NCI-H524 (cell line): ENCODE measurements at places on chromosomes 16 and 17.
A peak's percentile ranks its signal among the peaks of the same experiment; 100 is the strongest.

GRCh38 chr17:14302431-14303099 is 1.7 kb downstream of the HS3ST3B1 start:
- DNase-seq = peak; percentile 51

DNA sequence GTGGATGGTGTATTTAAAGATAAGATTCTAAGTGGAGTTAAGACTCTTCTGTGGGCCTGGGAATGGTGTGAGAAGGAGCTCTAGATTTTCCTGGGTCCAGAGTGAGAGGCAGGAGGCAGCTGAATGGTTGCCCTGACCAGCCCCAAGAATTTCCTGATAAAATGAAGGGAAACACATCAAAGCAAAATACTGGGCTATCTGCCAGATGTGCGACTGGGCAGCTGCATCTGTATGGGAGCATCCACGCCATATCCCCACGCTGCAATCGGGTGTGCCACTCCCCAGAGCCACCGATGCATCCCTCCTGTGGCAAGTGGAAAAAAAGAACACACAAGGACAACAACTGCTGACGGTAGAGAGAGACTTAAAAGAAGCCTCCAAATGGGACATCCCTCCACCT is 84.3 kb upstream of the COX10 start:
- DNase-seq = no peak

DNA sequence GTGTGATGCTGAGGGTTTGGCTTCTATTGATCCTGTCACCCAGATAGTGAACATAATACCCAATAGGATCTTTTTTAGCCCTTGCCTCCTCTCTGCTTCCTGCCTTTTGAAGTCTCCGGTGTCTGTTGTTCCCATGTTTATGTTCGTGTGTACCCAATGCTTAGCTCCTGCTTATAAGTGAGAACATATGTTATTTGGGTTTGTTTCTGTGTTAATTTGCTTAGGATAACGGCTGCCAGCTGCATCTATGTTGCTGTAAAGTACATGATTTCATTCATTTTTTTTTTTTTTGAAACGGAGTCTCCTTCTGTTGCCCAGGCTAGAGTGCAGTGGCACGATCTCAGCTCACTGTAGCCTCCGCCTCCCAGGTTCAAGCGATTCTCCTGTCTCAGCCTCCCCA is 23.0 kb downstream of the DUS2 start:
- DNase-seq = no peak

DNA sequence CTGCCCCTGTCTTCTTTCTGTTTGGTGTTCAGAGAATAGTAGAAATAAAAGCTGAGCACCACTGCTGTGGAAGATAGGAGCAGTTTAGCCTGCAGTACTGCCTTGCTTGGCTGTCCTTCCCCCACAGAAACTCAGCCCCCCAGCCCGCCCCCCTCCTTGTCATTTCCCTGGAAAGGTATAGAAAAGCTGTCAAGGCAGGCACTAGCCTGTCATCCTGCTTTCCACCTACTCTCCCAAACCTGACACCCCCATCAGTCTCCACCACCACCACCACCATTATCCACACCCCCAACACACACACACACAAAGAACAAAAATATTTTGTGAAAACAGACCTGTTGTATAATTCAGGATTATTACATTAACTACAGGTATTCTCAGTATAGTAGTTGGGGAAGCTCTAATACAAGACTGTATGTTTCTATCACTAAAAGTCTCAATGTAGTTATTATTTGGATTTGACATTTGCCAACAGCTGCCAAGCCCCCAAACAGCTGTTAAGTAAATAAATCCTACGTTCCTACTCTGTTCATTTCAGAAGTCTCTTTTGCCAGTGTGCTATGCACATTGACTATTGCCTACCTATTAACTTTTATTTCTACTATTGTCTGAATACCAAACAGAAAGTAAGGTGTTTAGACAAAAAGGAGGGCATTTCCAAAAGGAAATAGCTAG is 128.8 kb downstream of the CYB561 start:
- no peak for DNase-seq
